ENCODE measurements at places on chromosomes 7 and 10.

- no peak for DNase-seq
These were observed 312.1 kb downstream of the SKIDA1 start for GRCh38 chr10:21213381-21213780.

DNA sequence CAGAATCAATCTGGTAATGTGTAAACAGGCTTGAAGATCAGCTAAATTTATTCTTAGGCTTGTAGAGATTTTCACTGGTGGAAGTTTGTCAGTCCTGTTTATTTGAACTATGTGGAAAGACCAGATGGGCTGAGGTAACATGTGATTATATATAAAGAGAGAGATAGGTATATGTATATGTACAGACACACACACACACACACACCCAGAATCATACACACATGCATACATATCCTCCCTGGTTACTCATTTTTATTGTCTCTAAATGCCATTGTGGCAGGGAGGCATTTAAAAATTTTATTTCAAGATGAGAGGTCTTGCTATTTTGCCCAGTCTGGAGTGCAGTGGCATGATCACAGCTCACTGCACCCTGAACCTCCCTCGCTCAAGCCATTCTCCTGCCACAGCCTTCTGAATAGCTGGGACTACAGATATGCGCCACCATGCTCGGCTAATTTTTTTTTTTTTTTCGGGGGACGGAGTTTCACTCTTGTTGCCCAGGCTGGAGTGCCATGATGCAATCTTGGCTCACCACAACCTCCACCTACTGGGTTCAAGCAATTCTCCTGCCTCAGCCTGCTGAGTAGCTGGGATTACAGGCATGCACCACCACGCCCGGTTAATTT lies 78.1 kb upstream of the CYTH3 start:
- DNase-seq = no peak

- DNase-seq = no peak
These were observed 45.1 kb downstream of the PTN start for GRCh38 chr7:137298464-137298794.

GRCh38 chr7:143518521-143518920 lies 40.8 kb downstream of the TAS2R41 start:
- DNase-seq = no peak

GRCh38 chr7:47291461-47292081 lies 290.3 kb downstream of the TNS3 start:
- no peak for DNase-seq

GRCh38 chr10:110504111-110504735 lies 6.5 kb downstream of the DUSP5 start:
- DNase-seq = peak; percentile 91

- peak; percentile 74 for DNase-seq
These were observed 185.3 kb upstream of the PCLO start for GRCh38 chr7:83347945-83348444.

GRCh38 chr7:19001854-19002253 lies 115.6 kb downstream of the TWIST1 start:
- DNase-seq = no peak

DNA sequence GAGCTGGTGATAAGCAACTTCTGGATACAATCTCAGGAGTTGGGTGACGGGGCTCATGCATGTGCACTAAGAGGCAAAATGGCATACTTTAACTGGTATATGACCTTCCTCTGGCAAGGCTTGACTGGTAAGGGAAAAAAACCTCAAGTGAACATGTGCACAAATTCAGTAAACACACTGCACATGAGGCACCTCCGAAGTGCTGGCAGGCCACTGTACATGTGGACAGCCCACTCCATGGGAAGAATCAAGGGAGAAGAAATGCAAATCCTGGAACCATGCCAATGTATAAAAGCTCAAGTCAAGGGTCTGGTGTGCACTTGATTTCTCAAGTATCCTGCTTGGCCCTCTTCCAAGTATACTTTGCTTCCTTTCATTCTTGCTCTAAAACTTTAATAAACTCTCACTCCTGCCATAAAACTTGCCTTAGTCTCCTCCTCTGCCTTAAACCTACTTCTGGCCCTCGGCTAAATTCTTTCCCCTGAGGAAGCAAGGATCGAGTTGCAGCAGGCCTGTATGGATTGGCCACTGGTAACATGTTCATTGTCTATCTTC lies 167.2 kb downstream of the RAMP3 start:
- peak; percentile 34 for DNase-seq

- DNase-seq = no peak
These were observed 39.3 kb upstream of the AKR1C2 start for GRCh38 chr10:5042922-5043321.

DNA sequence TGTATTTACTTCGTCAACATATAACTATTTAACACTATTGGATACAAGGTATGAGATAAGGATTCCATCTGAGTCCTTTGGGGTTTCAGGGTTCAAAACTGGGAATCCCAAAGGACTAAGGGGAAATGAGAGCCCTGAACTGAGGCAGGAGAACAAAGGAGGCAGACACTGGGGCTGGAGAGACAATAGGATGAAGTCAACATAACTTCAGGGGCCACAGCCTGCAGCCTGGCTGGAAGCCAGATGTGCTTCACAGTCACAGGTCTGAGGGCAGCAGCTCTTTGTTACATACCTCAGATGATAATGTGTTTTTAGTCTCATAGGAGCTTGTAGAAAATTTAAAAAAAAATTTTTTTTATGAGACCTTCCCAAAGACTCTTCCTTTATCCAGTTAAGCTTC lies 73.3 kb downstream of the NRF1 start:
- no peak for DNase-seq

DNA sequence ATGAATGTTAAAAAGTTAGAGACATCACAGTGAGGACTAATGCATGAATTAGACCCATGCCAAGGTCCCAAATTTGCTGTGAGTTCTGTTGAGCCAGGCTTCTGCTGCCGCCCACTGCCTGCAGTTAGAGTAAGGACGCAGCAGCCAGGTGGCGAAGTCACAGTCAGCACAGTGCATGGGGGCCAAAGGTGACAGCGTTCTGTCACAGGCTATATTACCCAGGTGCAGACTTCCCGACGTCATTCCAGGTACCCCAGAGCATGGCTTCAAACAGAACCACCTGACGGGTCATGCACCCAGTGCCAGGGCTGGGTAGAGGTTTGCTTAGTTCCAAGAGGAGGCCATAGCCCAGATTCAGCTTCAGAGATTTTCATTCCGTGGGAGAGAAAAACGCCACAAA lies 33.9 kb upstream of the HMX3 start:
- DNase-seq = no peak

DNA sequence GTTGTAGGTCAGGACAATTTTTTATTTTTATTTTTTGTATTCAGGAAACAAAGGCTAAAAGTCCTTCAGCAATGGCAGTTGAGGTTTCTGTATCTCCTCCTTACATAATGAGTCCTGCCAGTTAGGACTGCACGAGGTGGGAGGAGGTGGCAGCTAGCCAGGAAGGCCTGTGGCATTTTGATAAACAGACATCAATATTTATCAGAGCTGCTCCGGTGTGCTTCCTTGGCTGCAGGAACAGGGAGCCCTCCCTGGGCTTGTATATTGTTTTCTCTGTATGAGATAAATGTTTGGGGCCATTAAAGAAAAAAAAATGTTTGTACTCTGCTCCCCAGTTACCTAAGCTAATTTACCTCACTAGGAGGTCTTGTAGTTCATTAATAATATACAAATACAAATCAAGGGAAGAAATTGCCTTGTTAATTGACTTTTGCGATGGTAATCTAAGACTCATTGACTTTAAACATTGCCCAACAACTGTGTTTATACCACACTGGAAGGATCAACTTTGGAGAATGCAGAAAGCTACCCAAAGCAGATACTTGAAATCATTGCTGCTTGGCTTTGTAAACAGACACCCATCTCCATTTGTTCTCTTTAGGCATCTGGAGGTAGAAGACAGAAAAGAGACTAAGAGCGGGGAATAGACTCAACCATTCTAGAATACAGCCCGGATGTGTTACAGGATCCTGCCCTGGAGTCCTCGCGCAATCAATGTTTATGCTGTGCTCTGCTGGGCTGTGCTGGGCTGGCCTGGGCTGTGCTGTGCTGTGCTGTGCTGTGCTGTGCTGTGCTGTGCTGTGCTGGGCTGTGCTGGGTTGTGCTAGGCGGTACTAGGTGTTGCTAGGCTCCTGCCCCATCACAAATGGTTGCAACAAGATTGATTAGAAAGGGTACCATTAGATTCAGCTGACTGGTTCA lies 36.5 kb upstream of the PDZD8 start:
- DNase-seq = peak; percentile 99

DNA sequence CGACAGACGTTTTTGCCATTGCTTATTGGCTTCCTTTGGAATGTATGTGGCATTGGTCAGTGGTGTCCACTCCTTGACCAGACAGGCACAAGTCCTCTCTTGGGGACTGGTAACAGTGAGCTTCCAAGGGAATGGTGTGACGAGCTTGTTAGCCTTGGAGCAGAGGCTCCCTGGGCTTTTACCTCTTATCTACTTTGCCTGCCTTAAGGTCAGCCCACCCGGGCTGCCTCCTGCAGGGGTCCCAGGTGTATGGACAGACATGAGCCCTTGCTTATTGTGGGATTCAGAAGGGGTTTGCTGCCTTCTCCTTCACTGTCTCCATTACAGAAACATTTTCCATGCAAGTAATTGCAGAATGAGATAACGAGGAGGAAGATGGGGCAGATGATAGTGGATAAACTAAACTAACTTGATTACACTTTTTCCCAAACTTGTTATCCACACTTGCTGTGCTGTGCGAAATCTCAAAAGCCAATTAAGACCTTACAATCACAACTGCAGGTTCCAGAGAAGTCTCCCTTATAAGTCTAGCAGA lies 29.7 kb downstream of the PLPP4 start:
- no peak for DNase-seq

DNA sequence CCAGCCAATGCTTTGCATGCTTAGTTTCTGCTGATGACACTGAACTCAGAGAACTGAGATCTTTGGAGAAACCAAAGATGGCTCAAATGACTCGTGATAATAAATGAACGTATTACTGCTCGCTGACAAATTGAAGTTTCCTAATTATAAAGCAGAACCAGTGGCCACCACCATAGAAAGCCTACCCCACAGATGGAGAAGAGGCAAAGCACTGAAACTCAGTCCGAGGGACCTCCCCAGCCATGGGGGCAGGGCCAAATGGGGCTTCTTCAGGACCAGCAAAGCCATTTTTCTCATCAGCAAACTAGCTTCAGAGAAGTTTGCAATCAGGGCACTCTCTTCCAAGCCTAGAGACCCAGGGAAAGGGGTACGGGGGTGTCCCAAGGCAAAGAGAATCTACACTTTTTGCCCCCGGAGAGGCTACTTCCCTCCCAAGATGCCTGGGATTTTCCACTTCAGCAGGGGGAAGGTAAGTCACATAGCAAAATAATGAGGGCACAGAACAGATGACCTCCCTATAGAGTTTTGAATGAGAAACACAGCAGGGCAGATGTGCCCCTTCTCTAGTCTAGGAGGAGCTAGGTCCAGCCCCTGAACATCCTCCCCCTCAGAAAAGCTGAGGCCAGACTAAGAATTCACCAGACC lies 4.3 kb upstream of the IL6 start:
- no peak for DNase-seq

- no peak for DNase-seq
These were observed 180.1 kb upstream of the MKLN1 start for GRCh38 chr7:131147604-131148003.

- DNase-seq = peak; percentile 54
These were observed 25.0 kb downstream of the PPP1R3C start for GRCh38 chr10:91607646-91608403.

GRCh38 chr7:50752422-50752821 lies 30.3 kb downstream of the GRB10 start:
- DNase-seq = no peak

DNA sequence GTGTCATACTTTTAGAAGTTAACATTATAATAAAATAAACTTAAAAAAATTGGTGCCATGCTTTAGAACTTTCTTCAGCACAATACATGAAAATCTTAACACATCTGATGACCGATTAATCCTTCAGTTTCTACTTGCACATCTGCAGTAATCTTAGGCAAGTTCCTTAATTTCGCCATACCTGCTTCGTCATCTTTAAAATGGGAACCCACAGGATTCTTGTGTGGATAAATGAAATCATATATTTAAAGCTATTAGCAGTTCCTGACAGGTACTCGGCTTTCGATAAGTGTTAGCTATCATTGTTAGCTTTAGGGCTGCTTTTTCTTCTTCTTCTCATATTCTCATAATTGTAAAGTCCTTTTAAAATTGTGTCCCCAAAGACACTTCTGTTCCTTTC lies 907 bp upstream of the VPS50 start:
- peak; percentile 80 for DNase-seq

GRCh38 chr7:43071604-43072003 lies 40.8 kb upstream of the HECW1 start:
- peak; percentile 21 for DNase-seq

- DNase-seq = no peak
These were observed 50.6 kb downstream of the MGMT start for GRCh38 chr10:129517680-129518057.

- DNase-seq = peak; percentile 8
These were observed 4.1 kb upstream of the ARHGAP21 start for GRCh38 chr10:24727786-24728185.

DNA sequence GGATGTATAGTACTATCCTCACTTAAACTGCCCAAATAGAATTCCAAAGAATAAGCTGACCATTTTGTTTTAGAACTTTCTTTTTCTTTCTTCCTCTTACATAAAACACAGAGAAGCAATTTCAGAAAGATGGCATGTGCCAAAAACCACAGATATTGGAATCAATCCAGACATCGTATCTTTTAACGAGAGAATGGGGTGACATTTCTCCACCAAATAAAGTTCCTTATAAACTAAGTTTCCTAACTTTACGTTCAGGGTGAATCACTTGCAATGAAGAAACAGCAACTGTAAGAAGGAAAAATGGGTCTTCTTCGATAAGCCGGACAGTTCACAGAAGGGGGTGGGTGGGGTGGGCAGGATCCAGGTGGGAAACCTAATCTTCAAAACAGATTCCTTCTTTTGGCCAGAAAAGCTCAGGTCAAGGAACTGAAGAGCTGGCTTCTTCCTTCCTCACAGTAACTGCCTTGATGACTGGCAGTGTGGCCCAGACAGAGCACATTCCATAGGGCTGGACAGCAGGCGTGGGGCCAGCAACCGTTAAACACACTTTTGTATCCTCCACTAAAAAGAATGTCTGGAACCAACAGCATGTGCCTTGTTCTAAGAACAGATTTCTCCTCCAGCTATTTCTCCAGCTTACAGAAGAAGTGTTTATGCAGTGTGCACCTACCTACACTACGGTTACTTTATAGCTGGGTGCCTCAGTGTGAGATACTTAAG lies 31.5 kb downstream of the CREB3L2 start:
- DNase-seq = no peak

All from OCI-M1 (cell line).